Inflammatory macrophage (primary cell): ENCODE measurements at places on chromosomes 2 and 18.
A peak's percentile ranks its signal among the peaks of the same experiment; 100 is the strongest.

DNA sequence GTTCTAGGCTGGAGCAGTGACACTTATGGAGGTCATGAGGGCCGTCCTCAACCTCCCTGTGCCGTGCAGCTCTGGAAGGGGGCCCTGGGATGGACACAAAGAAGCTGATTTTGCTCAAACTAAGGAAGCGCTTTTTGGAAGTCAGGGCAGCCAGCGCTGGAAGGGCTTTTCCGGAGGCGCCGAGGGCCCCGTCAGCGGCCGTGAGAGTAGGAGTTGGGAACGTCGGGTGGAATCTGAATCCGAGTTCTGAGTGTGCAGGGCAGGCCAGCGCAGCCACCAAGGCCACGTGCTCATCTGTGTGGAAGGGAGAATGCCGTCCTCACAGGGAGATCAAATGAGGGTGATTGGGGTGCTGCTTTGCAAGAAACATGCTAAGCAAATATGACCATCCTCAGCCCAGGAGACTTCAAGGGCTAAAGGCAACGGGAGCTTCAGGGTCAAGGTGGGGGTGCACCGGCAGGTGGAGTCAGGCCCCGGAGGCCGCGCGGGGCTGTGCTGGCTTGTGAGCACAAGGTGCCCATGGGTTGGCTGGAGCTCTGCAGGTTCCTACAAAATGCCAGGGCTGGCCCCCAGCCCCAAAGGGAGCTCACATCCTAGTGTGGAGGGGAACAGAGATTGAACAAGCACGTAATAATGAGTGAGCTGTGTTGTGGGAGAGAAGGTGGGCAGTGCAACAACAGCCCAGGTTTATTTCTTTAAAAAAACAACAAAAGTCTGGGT lies 70.4 kb upstream of the HPCAL1 start:
- DNase-seq, result no peak

DNA sequence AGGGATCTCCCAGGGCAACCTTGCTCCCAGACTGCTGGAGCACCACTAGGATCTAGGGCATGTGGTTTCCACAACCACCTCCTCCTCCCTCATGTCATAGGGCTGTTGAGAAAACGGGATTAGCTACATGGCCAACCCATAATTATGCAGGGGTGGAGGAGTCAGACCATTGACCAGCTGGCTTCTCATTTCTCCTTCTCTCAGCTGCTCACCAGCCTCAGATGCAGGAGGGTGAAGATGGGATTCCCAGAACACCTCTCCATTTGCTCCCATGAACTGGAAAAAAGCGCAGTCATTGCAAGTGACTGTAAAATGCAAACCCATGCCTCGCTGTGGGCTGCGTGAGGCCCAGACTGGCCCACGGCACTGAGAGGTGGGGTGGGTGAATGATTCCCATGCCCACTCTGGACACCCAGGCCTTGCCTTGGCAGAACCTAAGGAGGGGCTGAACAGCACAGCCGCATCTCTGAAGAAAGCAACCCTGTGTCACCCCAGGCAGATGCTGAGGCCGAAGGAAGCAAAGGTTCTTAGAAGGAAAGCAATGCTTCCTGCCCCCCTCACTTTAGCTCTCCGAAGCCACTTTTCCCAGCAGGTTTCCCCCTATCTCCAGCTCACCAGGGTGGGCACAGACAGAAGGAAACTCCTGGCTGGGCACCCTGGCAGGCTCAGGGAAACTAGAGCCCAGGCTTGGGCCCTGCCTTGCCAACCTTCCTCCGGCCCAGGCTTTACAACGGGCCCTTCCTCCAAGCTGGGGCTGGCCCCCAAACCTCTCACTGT lies 69.6 kb upstream of the RTN4 start:
- DNase-seq, result peak; percentile 79

- DNase-seq, result no peak
These were observed 15.6 kb downstream of the ARHGEF33 start for GRCh38 chr2:38905251-38905650.

- no peak for DNase-seq
These were observed 29.5 kb downstream of the COL5A2 start for GRCh38 chr2:189150033-189150432.

GRCh38 chr2:15619510-15619909 lies 27.8 kb downstream of the DDX1 start:
- no peak for DNase-seq

DNA sequence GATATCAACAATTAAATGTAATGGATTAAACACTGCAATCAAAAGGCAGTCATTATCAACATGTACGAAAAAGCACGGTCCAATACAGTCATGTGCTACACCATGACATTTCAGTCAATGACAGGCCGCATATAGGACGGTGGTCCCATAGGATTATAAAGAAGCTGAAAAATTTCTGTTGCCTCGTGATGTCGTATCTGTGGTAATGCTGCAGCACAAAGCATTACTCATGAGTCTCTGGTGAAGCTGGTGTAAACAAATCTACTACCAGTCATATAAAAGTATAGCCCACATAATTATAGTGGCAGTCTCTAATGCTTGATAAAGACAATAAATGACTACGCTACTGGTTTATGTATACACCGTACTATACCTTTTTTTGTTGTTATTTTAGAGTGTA lies 58.4 kb downstream of the RABL2A start:
- DNase-seq, result no peak

- DNase-seq, result no peak
These were observed 4.1 kb downstream of the CDK5R2 start for GRCh38 chr2:218963601-218964000.
